H1 (cell line): ENCODE measurements at places on chromosomes 6 and 20. TPM values are rescaled to one million over a fixed set of nuclear protein-coding genes. Genes with fewer than 3 reads are reported as not detected.

TNF gene
- total RNA-seq: not detected in 2 replicates

GNAS-AS1 gene
- total RNA-seq: 11.7 and 13.7 TPM in 2 replicates

SMOC2 gene
- total RNA-seq: 7.7 and 9.0 TPM in 2 replicates

- no peak for DNase-seq
Measured at GRCh38 chr6:106413722-106414121, 53.2 kb downstream of the CRYBG1 start.

DNA sequence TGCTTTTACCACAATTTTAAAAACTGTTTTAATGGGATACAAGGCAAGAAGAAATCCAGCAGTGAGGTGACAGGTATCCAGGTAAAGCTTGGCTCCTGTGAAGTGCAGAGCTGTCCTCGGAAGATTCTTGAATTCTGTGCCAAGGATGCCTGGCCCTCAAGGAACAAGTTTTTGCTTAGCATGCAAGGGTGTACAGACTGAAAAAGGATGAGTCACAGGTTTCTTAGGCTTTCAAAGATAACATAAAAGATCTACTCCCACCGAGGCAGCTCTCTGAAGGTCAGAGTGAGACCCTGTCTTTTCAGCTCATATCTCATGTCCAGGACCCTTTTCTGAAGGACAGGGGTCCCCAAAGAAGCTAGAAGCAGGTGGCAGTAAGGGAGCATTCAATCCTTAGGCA is 83.3 kb downstream of the CHD6 start:
- DNase-seq: no peak

DNA sequence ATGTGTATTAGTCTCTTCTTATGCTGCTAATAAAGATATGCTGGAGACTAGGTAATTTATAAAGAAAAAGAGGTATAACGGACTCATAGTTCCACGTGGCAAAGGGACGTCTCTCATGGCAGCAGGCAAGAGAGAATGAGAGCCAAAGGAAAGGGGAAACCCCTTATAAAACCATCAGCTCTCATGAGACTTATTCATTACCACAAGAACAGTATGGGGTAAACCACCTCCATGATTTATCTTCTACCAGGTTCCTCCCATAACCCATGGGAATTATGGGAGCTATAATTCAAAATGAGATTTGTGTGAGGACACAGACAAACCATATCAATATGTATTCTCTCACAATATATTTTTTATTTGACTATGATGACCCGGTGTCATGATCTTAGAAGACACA is 109.1 kb downstream of the UTRN start:
- no peak for DNase-seq

- DNase-seq: no peak
Measured at GRCh38 chr6:2751871-2752270, 1.1 kb upstream of the MYLK4 start.

- no peak for DNase-seq
Measured at GRCh38 chr6:14763139-14763538, 482.7 kb upstream of the JARID2 start.

DNA sequence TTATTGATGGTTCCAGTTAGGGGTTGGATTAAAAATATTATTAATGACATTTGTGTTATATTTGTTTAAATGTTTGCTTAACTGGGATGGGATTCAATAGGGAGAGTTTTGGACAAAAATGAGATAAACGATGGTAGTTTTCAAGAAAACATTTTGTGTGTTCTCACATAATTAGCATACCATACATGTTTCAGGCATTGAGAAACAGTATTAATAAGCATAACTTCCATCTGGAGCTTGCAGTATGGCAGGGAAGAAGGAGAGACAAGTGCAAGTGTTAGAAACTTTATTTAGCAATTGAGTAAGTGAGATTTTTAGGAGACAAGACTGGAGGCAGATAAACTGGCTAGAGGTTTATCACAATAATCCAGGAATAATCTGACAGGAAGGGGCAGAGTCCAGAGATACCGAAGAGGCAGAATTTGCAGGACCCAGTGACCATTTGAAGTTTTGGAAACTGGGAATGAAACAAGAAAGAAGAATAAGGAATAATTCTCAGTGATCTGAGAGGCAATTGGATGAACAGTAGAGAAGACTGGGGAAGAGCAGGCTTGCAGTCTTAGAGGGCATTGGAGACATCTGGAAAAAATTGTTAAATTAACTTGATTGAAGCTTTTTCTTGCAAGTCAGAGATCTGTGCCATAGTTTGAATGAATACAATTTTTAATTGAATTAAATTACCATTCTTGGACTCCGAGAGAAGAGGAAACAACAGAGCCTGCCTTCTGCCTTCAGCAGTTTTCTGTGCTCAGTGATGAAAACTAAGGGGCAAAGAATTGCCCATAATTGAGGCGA is 73.0 kb upstream of the PTCHD4 start:
- no peak for DNase-seq

- DNase-seq: peak; percentile 52
Measured at GRCh38 chr6:6293317-6293716, 27.1 kb downstream of the F13A1 start.

DNA sequence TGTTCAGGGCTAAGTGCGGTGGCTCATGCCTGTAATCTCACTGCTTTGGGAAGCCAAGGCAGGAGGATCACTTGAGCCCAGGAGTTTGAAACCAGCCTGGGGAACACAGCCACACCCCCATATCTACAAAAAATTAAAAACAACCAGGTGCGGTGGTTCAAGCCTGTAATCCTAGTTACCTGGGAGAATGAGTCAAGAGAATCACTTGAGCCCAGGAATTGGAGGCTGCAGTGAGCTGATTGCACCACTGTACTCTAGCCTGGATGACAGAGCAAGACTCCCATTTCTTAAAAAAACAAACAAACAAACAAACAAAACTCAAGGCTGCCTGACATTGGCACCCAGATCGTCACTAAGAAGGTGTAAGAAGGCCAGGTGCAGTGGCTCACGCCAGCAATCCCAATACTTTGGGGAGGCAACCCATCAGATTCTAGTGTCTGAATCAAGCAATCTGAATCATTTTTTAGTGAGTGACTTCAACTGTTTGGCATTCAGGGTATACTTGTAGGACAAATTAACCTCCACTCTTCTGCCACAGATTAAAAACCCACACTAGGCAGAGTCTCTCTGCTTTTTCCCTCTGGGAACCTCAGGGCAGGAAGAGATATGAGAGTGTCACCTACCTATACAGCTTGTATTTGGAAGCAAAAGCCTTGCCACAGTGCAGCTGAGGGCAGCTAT is 6.1 kb downstream of the PLAGL2 start:
- DNase-seq: no peak

DNA sequence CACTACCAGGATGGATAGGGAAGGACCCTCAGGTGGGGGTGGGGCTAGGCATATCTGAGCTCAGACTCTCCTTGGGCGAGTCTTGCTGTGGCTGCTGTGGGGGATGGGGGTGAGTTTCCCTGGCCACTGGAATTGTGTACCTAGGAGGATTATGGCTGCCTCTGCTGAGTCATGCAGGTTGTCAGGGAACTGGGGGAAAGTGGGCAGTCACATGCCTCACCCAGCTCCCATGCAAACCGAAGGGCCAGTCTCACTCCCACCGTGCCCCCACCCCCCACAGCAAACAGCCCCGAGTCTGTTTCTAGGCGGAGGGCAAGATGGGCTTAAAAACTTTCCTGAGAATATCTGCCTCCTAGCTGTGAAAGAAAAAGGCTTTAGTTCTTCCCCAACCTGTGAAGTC is 210.3 kb upstream of the FERMT1 start:
- DNase-seq: no peak
